Right renal cortex interstitium (tissue), 3 donors: ENCODE measurements at places on chromosomes 4 and X.

- no peak for DNase-seq
Measured at GRCh38 chrX:11380187-11380844, 87.1 kb downstream of the AMELX start.

DNA sequence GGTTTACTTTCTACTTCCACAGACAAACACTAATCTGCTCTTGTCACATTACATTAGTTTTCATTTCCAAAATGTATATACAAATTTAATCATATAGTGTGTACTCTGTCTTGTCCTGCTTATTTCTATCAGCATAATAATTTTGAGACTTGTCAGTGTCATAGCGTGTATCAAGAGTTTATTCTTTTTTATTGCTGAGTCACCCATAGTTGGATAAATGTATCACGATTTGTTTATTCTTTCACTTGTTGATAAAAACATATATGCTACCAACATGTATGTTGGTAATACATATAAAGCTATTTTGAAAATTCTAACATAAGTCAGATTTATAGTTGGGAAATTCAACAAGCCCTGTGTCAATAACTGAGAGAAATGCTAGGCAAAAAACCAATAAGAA lies 261.2 kb downstream of the TRAM1L1 start:
- no peak for DNase-seq

DNA sequence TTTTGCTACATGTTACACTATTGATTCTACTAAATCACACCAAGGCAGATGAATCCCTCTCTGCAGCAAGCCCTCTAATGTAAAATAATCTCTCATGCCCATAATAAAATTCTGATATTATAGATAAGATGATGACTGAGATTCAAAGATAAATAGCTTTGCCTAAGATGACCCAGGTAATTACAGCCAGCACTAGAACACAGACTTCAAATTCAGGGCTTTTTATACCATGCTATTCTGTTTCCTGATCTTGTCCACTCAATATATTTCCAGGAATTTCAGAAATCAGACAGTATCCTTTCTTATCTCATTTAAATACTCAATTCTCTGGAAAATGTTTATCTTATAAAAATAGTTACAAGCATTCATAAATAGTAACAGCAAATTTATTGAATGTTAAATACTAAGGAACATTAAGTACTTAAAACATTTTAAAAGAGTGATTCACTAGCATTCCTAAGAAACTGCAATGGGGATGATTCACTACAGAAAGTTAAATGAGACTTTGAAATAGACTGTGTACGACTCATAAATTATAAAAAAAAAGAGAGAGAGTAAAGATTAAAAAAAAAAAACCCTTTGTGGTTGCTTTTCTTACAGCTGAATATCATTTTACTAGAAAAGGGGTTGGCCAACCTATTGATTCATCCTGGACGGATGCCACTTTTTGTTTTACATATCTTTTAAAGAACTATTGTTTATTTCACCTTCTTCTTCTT lies 45.8 kb upstream of the IL21 start:
- DNase-seq: no peak

DNA sequence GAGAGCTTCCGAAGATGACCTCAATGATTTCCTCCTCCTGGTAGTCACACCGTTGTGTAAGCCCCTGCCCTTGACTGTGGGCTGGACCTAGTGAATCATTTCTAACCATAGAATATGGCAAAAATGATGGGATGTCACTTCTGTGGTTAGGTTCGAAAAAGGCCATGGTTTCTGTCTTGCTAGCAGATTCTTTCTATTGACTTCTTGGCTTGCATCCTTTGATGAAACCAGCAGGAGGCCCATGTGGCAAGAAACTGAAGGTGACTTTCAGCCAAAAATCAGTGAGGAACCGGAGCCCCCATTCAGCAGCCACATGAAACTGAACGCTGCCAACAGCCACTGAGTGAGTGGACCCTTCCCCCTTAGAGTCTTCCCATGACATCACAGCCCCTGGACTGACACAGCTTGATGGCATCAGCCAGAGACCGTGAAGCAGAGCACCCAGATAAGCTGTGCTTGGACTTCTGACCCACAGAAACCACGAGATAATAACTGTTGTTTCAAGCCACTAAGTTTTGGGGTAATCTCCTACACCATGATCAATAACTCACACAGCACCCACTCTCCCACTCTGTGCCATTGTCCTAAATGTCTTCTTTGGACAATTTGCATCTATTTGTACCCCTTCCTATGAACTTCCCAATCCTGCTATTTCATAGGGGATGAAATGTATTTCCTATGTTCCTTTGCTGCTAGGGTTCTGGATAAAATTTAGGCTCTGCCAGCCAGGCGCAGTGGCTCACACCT lies 148.0 kb upstream of the STX18 start:
- no peak for DNase-seq

DNA sequence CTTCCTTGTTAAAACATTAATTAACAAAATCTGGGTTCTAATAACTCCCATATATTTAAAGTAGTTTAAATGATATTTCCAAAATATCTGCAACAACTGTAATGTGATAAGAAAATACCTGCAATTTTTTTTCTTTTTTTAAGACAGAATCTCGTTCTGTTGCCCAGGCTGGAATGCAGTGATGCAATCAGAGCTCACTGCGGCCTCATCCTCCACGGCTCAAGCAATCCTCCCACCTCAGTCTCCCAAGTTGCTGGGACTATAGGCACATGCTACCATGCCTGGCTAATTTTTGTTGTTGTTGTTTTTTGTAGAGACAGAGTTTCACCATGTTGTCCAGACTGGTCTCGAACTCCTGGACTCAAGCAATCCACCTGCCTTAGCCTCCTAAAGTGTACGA lies 45.7 kb upstream of the NSUN7 start:
- DNase-seq: no peak

DNA sequence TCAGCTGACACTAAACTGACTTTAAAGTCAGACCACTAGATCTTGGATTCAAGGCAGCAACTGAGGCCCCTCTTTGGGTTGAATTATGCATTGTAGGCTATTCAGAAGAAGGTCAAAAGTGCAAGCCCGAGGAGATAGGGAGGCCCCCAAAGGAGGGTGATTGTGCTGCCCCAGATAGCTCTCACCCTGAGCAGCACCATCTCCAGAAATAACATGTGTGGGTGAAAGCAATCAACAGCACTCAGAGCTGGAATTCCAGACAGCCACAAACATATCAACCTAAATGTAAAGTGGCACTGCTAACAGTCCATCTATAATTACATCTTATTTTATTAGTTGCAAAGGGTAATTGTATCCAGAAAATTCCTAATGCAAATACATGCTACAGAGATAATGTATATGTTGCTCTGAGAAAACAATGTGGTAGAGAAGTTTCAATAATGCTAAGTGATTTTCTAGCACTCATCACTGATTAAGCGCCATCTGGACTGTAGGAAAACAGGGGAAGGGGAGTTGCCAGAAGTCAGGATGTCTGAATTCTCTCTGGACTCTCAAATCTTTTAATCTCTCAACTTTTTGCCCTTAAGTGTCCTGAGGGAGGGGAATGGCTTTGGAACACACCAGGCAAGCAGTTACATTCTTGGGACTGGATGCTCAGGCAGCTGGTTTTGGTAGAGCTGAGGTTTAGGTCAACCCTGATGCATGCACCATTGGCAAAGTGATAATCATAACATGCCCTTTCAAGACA lies 61.8 kb upstream of the SFRP2 start:
- DNase-seq: no peak
